T-helper 2 cell treated with Interferon-gamma antibody and Interleukin-4, amounts not matched to agents 5 μg/mL and 100 μg/mL, for 36 hours (primary cell): ENCODE measurements at places on chromosomes 12 and 14.

DNA sequence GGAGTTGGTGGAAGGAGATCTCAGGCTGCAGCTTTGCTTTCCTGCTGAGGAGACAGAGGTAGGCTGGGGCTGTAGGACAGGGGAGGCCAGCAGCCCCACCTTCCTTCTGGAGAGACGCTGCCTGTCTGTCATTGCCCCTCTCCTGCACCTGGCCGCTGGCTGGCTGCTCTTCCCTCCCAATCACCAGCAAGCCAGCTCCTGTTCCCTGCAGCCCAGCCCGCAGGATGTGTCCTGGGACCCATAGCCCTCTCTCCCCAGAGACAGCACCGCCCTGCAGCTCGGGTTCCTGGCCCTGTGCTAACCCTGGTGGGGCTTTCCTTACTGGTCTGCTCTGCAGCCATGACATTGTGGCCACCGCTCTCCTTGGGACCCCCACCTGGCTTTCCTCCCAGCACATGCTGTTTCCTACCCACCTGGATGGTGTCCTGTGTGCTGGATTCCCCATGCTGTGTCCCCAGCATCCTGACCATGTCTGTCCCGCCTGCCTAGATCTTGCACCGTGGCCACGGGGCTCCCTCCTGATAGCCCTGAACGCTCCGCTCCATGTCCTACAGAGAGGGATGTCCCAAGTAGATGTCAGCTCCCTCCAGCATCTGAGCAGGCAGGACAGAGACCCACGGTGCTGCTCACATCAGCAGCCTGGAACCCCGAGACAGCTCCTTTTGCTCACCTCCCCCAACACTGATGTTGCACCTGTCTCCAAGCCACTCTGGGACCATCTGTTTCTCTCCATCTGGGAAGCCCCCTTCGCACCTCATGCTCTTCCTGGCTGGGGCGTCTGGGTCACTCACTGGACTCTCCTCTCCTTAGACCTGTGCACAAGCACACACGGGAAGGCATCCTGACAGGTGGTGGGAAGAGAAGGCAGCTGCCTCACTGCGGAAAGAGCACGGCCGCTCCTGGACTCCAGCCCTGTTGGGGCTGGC, 1.1 kb upstream of the MTA1 start:
- DNase-seq = no peak

DNA sequence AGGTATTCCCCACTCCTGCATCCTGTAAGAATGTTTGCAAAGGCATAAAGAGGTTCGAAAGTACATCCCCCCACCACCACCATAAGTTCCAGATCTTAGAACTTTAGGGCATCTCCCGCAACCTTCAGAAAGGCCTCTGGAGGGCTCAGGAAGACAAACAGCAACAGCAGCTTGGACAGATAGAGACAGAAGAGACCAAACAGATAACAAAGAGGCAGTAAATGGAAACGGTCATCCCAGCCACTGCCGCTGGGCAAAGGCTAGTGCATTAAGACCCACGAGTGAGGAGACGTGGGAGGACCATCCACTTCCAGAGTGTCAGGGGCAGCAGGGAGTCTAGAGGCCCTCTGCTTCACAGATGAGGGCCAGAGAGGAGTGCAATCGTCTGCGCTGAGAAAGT, 124.3 kb downstream of the CRACR2A start:
- no peak for DNase-seq

DNA sequence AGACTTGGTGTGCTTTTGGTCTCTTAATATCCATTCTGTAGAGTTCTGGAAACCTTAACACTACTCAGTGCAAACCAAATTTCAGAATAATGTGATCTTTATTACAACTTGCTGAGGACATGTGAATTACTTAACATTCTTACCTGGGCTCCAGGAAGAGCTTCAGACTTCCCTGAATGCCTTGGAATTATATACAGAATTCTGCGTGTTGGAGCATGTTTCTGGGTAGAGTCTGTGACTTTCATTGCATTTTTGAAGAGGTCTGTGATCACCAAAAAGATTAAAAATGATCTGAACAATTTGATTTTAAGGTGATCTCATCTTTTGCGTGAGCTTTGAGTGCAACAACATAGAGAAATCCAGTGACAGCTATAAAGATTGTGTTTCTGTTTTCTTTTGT, 35.4 kb downstream of the ZDHHC17 start:
- no peak for DNase-seq

GRCh38 chr12:131147894-131148293, 194.2 kb downstream of the ADGRD1 start:
- no peak for DNase-seq

DNA sequence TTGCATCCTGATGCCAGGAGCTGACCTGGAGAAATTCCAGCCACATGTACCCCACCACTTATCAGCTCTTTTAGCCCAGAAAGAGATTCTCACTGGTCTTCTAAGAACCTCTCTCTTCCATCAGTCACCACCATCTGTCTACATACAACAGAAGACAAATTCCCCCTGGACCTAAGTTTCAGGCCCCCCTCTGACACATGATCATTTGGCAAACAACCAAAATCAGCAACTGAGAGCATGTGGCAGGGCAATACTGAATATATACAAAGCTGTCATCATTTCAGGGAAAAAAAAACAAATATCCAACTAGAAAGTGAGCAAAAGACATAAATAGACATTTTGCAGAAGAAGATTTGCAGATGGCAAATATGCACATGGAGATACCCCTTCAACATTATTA, 180.2 kb downstream of the FOXN3 start:
- no peak for DNase-seq

- DNase-seq = no peak
Measured at GRCh38 chr12:1471224-1471623, 123.2 kb downstream of the FBXL14 start.

DNA sequence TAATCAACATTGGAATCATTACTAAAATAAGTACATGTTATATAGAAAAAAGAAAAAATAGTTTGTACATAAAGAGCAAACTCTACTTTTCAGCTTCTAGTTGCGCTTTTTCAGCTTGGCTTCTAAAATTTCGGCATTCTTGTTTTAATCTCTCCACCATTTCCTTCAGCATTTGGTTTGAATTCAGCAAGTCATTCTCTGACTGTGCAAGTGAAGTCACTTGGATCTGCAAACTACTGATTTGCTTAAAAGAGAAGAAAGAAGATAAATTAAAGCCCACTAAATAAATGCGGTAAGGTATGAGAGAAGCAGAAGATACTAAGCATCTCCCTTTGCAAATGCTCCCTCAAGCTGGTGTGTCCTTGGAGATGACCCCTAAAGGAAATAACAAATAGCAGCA, 126.3 kb downstream of the CEP83 start:
- DNase-seq = no peak

DNA sequence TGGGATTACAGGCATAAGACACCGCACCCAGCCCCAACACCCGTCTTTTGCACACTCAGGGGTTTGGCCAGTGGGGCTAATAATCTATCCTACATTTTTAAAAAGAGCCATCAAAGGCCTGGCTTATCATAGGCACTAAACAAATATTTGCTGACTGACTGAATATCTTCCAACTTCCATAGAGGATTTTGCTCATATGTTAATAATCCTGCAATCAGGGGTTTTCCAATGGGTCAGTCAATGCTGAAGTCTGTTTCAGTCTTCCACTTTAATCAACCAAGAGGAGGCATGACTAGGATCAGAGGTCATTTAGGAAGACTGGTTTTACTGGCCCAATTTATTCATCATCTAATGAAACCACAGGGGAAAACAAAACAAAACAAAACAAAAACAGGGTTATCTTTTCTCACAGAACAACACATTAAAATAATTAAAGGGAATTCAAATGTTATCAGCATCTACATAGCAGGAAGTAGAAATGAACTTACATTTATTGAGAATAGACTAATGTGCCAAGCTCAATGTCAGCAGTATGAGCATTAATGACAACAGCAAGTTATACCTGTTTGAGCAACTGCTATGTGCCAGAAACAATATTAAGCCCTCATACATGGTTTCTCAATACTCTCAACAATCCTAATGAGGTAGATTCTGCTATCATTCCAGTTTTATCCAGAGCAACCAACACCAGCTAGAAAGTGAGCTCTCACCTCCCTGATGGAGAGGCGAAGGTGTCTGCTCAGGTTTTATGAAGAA, 372.2 kb downstream of the EGLN3 start:
- DNase-seq = no peak

DNA sequence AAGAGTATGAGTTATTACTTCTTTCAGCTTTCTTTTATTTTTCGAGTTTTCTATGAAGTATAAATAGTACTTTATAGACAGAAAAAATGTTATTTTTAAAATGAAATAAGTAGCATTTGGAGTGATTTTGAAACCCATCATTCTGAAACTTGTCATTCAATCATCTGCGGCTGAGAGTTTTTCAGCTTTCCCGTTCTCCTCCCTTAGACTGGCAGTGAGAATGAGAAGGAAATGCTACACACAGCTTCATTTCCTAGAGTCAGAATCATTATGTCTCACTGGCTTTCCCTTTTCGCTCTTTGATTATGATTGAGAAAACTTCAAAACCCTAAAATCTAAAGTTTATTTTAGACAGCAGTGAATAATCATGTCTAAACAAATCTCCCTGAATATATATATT, 33.7 kb upstream of the GNPNAT1 start:
- no peak for DNase-seq

DNA sequence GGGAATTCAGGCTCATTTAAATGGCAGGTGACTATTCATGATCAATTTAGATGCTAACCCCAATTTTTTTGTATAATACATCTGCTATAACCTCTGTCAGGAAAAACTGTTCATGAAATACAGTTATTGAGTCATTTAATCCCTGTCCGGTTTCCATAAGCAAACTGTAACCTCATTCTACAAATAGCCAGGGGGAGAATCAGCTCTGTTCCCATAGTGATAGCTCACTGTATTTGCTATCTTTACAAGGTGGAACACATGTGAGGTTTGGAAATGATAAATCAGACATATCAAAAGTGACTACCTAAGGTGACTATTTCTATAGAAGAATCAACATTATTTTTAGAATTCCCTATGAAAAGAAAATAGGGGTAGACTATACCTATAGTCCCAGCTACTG, 38.6 kb upstream of the VPS33A start:
- DNase-seq = no peak

DNA sequence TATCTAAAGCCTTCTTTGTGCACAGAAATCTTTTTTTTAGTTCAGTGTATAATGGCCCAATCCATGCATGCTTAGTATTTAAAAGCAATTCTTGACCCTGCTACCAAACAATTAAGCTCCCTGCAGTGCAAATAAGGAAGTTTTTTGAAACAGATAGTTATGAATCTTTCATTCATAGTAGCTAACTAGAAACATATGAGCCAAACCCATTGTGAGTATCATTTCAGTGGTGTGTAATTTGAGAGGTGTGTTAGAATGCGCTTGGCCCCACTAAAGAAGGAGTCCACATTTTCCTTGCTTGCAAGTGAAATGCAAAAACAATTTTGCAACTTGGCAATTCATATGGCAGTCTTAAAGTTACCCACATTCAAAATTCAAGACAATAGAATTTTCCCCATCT, 14.4 kb downstream of the EPS8 start:
- DNase-seq = no peak

GRCh38 chr14:85399186-85399585, 130.8 kb upstream of the FLRT2 start:
- no peak for DNase-seq

GRCh38 chr14:79960288-79960687, 251.0 kb downstream of the DIO2 start:
- no peak for DNase-seq

DNA sequence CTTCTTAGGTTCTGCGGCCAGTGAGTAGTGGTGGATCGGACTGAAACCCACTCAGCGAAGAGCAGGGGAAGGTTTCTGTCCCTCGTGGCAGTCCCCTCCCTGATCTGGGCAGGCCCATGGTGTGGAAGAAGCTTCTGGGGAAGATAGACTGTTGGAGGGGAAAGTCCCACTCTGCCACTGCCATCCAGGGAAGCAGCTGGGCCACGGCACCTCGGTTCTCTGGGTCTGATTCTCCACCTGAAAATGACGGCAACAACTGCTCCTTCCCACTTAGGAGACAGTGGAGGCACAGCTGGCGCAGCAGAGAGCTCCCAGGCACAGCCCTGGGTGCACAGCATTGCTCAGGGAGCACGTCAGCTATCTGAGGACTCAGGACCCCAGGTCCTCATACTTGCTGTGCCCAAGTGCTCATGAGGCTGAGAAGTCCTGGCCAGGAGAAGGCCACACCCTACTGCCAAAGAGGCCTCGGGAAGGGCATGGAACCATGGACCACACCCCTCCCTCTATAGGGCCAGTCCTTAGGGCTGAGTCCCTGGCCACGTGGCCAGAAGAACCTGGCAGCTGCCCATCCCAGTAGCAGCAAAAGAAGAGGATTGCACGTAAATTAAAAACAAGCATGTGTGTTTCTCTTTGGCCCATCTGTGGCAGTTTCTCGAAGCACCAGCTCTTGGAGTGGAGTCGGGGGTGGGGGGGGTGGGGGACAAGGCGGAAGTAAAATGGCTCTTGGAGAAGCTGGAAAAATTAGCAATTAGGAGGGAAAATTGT, 85.3 kb upstream of the BCL11B start:
- DNase-seq = no peak

DNA sequence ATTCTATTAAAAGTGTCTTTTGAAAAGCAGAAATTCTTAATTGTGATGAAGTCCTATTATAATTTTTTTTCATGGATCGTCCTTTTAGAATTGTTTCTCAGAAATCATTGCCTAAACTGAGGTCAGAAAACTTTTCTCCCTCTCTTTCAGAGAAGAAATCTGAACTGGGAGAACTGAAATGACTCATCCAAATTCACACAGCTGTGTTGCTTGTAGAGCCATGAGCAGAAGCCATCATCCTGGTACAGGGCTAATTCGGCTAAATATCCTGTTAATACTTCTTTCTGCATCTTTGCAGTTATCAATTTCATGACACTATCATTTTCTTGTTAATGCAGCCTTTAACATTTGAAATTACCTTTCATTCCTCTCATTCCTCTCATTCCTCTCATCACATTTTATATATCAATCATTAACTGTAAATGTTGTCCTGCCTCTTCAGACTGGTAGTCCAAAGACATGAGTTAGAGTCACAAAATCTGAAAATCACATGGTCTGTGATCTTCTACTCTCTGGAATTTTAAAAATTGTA, 15.5 kb downstream of the SLC15A5 start:
- no peak for DNase-seq

- DNase-seq = peak; percentile 31
Measured at GRCh38 chr12:92505254-92506231, 197.2 kb upstream of the PLEKHG7 start.

GRCh38 chr12:57864442-57865083, 18.0 kb upstream of the CTDSP2 start:
- no peak for DNase-seq

GRCh38 chr14:29993143-29993542, 65.5 kb upstream of the PRKD1 start:
- DNase-seq = no peak

GRCh38 chr14:95299271-95299670, 20.4 kb downstream of the CLMN start:
- no peak for DNase-seq
